ENCODE measurements at places on chromosomes 5 and 9. TPM values are rescaled to one million over a fixed set of nuclear protein-coding genes. Genes with fewer than 3 reads are reported as not detected.

PRRX2 gene
- 2.1 TPM for total RNA-seq

COL15A1 gene
- total RNA-seq = 107 TPM

GMCL2 gene
- not detected for total RNA-seq

ITGA1 gene
- 54.8 TPM for total RNA-seq

TICAM2 gene
- total RNA-seq = 2.9 TPM

ZBTB34 gene
- total RNA-seq = 24.6 TPM

EFNA5 gene
- total RNA-seq = 21.0 TPM

IRX1 gene
- total RNA-seq = 50.3 TPM

C1QTNF3 gene
- 60.7 TPM for total RNA-seq

CXXC5 gene
- total RNA-seq = 196 TPM

PLAA gene
- 37.7 TPM for total RNA-seq

TAF11L10 gene
- not detected for total RNA-seq

FKTN gene
- 17.0 TPM for total RNA-seq

PTPN3 gene
- 30.4 TPM for total RNA-seq

OR1J2 gene
- total RNA-seq = not detected

TIMD4 gene
- 0.93 TPM for total RNA-seq

CCDC180 gene
- 24.8 TPM for total RNA-seq

FPGS gene
- 58.9 TPM for total RNA-seq

AFAP1L1 gene
- total RNA-seq = 49.8 TPM

PFN3 gene
- total RNA-seq = not detected

FGF1 gene
- 10.2 TPM for total RNA-seq

SLC23A1 gene
- total RNA-seq = 6.2 TPM

NSMF gene
- total RNA-seq = 27.0 TPM

KCNV2 gene
- total RNA-seq = not detected

All from metanephros (tissue), 2 donors.